ENCODE measurements at places on chromosomes 4 and X. TPM values are rescaled to one million over a fixed set of nuclear protein-coding genes. Genes with fewer than 3 reads are reported as not detected.
A peak's percentile ranks its signal among the peaks of the same experiment; 100 is the strongest.

GRCh38 chr4:89590128-89590527 lies 246.8 kb downstream of the SNCA start:
- DNase-seq, result no peak
- H3K27me3 ChIP-seq, result no peaks in the 10 kb centered on the region
- no peak overlapping the region for H3K4me3 ChIP-seq
- H3K4me1 ChIP-seq, result no peaks in the 10 kb centered on the region
- H3K36me3 ChIP-seq, result no peaks in the 10 kb centered on the region
- no peak overlapping the region for H3K27ac ChIP-seq

Gene UGT2B15
- total RNA-seq, result not detected

- H3K27me3 ChIP-seq, result no peaks in the 10 kb centered on the region
- H3K36me3 ChIP-seq, result no peaks in the 10 kb centered on the region
- H3K4me3 ChIP-seq, result no peak overlapping the region
- no peaks in the 10 kb centered on the region for H3K4me1 ChIP-seq
- no peak for DNase-seq
Measured at GRCh38 chr4:88575186-88575585, 17.1 kb upstream of the HERC3 start.

- H3K4me3 ChIP-seq, result no peak overlapping the region
- H3K27ac ChIP-seq, result no peak overlapping the region
- H3K27me3 ChIP-seq, result no peaks in the 10 kb centered on the region
- H3K4me1 ChIP-seq, result no peaks in the 10 kb centered on the region
- H3K36me3 ChIP-seq, result no peaks in the 10 kb centered on the region
- no peak for DNase-seq
Measured at GRCh38 chr4:36332023-36332781, 50.8 kb downstream of the DTHD1 start.

Gene SORBS2
- 33.4 TPM for total RNA-seq

Gene PI4K2B
- total RNA-seq, result 31.7 TPM

DNA sequence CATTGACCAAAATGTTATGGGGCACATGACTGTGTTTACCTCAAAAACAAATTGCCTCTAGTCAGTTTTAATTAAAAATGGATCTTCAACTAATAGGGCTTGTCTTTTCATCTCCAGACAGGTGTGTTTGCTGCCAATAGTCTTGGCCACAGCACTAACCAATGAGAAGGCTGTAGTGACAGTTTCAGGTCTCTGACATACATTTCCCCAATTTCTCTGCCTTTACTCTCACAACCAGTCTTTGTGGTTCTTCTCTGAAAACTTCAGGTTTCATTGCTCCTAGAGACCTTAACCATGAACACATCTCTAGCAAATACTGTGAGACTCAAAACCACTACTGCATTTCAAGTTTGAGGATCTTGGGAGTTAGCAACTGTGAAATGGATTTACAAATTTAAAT lies 3.5 kb upstream of the EDNRA start:
- peaks cover 17% of the 10 kb centered on the region for H3K27me3 ChIP-seq
- no peak for DNase-seq
- H3K27ac ChIP-seq, result no peak overlapping the region
- no peak overlapping the region for H3K4me3 ChIP-seq
- no peaks in the 10 kb centered on the region for H3K36me3 ChIP-seq

GRCh38 chrX:2500091-2500802 lies 529 bp downstream of the DHRSX start:
- H3K4me3 ChIP-seq, result peak overlapping the region; percentile 69
- H3K27me3 ChIP-seq, result no peaks in the 10 kb centered on the region
- DNase-seq, result no peak
- H3K4me1 ChIP-seq, result peaks cover 9% of the 10 kb centered on the region

DNA sequence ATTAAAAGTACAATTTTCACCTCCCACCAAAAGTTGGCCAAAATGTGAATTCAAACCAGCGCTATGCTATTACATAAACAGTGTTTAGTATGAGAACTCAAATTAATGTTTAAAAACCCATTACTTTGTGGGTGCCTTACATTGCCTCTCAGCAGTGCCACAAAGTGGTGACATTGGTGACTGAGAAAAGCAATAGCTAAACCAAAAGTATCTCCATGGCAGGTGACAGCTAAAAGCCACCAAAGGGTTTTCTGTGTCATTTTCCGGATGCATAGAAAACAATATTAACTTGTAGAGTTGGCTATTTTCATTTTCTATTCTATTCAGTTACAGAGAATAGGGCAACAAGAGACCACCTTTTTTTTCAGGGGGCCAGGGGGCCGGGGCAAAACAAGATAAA lies 261.2 kb downstream of the MAPK10 start:
- no peaks in the 10 kb centered on the region for H3K36me3 ChIP-seq
- no peak for DNase-seq
- no peaks in the 10 kb centered on the region for H3K27me3 ChIP-seq
- H3K4me1 ChIP-seq, result no peaks in the 10 kb centered on the region
- H3K4me3 ChIP-seq, result no peak overlapping the region

- H3K4me1 ChIP-seq, result no peaks in the 10 kb centered on the region
- no peaks in the 10 kb centered on the region for H3K36me3 ChIP-seq
Measured at GRCh38 chr4:16065066-16065465, 18.8 kb downstream of the PROM1 start.

GRCh38 chr4:7359400-7360062 lies 75.2 kb downstream of the PSAPL1 start:
- no peaks in the 10 kb centered on the region for H3K36me3 ChIP-seq
- no peak overlapping the region for H3K27ac ChIP-seq
- H3K4me3 ChIP-seq, result no peak overlapping the region
- no peak for DNase-seq

Gene USP17L12
- total RNA-seq, result not detected

DNA sequence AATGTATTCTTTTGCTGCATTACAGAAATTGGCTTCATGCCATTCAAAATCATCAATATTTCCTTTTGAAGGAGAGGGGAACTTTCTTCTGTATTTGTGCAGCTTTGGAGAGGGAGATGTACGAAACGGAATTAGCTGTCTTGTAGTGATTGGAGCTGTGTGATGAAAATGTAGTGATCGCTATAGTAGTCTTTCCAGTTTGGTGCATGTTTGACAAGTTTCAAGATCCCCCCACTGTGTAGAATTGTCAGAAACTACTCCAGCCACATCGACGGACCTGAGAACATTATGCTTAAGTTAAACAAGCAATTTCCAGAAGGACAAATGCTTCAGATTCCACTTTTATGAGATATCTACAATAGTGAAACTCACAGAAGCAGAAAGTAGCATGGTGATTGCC lies 21.6 kb upstream of the MAGEA1 start:
- H3K36me3 ChIP-seq, result no peaks in the 10 kb centered on the region
- H3K27ac ChIP-seq, result no peak overlapping the region
- DNase-seq, result no peak
- no peaks in the 10 kb centered on the region for H3K27me3 ChIP-seq
- no peaks in the 10 kb centered on the region for H3K4me1 ChIP-seq
